ENCODE measurements at places on chromosomes 13 and 19.

DNA sequence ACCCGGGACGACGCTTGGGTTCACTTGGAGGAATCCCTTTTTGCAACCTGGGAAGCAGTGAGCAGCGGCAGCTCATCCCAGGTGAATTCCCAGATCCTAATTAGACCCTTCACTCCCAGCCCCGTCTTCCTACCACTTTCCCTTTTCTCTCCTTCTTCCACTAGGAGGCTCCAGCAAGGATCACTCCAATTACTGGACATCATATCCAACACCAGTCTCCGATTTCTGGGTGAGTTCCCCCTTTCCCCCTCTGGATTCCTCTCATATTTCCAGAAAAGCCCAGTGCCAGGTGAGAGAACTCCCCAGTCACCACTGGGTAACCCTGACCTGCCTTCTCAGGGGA is 17.1 kb upstream of the ZSCAN4 start:
- no peak for DNase-seq

DNA sequence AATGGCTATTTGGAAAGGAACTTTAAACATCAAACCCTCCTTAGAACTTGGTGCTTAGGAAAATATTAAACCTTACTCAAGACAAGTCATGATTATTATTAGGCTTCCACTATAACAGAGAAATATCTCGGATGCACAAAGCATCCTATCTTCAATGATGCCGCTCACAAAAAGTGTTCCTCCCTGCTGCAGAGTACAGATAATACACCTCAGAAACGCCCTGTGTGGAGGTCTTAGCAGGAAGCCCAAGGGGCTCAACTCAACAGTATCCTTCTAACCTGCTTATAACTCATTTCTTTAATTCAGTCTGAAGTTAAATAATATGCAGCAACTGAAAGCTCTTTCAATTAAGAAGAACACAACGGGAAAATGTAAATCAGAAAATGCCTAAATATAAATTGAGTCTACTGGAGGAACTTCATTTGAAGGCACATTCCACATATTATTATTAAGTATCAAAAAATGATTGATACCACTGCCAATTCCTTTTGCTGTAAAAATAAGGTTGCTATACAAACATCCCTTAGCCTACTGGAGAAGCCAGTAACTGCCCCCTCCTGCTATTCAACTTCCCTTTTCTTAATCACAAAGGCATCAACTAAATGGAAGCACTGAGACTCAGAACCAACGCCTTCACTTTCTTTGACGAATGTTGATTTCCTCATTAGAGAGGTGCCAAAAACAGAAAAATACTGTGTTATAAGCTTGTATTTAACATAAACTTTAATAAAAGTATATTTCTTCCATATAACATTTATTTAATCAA is 12.0 kb downstream of the ELF1 start:
- DNase-seq = no peak

DNA sequence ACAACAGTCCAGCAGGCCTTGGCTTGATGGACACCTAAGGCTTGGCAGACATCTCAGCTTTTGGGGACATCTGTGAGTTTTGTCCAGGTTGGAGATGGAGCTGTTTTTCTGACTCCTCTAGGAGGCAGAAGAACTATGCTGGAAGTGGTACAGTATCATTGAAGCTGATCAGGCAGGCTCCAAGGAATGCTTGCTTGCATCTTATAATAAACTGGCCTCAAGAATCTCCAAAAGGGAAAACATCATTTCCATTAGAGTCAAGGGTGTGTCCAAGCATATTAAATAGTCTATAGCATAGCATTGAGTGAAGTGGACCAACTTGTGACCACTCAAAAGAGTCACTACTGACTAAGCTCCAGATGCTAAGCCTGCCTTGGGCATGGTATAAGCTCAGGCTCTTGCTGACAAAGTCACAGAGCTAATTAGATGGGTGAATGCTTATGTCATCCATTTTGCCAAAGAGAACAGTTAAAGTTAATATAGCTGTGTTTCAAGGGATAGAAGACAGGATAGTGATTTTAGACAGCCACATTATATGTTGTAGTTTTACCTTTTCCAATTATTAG is 216.0 kb downstream of the DNAJC15 start:
- DNase-seq = no peak

GRCh38 chr13:19172647-19173030 is 9.0 kb downstream of the TUBA3C start:
- DNase-seq = no peak

GRCh38 chr19:38089440-38089839 is 134.6 kb downstream of the DPF1 start:
- DNase-seq = no peak

- DNase-seq = no peak
Observed at GRCh38 chr13:72204291-72204690, 337.3 kb upstream of the DACH1 start.

DNA sequence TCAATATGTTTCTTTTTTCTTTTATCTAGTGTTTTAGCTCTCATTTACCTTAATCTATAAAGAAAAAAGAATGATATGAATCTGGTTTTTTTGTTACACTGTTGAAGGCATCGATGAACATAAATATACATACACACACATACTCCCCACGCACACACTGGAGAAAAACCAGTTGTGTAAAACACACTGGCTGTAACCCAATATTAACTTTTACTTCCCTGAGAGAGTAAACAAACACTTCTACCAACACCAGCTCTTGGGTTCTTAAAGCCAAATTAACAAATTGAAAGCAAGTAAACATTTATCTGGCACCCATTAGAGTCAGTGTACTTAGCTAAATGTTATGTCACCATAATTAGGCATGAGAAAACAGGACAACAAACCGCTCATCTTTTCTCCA is 145.7 kb downstream of the ABCC4 start:
- DNase-seq = no peak

GRCh38 chr13:107977071-107977574 is 238.2 kb downstream of the LIG4 start:
- no peak for DNase-seq

GRCh38 chr19:1040476-1041271 is 767 bp downstream of the ABCA7 start:
- DNase-seq = peak; percentile 78

DNA sequence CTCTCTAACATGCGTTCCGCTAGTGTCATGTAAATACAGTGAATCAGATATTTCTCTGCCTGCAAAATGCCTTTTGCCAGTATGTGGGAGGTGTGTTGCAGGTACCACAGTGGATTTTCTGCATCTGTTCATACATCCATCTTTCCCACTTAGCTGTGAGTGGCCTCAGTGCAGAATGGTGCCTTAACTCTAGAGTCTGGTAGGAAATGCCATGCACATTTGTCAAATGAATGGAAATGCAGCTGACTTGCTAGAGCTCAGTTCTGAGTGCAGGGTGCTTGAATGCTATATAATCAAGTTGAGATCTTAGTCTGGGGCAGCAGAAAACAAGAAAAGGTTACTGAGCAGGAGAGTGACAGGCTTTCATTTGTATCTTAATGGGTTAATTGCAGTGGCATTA is 68.2 kb downstream of the LRCH1 start:
- no peak for DNase-seq

DNA sequence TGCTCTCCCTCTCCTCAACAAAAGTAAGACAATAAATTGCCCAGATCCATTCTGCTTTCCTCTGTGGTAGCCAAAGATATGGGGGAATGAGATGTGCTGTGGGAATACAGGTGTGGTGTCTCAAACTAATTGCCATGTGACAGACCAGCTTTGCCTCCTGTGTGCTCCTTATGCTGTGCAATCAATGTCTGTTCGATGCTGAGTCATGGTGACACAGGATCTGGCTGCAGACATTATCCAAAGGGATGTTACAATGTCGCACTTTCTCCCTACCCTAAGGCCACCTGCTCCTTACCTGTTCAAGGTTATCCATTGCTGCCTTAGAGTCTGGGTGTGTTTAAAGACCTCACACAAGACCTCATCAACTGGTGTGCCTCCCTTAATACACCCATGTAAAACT is 32.5 kb downstream of the FGF14 start:
- DNase-seq = no peak

DNA sequence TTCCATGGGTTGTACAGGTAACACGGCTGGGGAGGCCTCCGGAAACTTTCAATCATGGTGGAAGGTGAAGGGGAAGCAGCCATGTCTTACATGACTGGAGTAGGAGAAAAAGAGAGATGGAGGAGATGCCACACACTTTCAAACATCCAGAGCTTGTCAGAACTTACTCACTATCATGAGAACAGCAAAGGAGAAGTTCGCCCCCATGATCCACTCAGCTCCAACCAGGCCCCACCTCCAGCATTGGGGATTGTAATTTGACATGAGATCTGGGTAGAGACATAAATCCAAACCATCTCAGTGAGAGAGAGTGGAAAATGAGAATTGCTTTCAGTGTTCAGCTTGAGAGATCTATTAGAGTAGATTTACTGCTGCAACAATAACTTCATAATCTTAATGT is 210.9 kb downstream of the NDFIP2 start:
- DNase-seq = no peak

- no peak for DNase-seq
Observed at GRCh38 chr13:113785051-113786010, 26.3 kb downstream of the TMEM255B start.

- DNase-seq = no peak
Observed at GRCh38 chr19:18131841-18132596, 20.9 kb upstream of the PIK3R2 start.

DNA sequence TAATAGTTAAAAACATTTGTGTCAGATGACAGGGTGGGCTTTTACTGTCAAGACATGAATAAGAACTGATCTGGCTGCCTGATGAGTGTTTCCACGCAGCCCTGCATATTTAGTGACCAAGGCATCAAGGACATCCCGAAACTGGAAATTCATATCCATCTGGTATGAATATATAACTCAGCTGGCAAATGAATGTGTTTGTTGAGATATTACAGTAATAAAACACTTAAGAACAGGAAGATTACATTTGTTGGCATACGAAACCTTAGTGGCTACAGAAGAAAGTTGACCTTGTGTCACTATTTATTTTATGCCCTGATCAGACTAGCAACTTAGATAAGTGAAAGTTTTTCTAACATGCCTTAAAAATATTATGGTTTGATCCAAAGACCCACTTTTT is 32.8 kb downstream of the RAP2A start:
- no peak for DNase-seq

- no peak for DNase-seq
Observed at GRCh38 chr13:30119476-30119875, 187.9 kb downstream of the KATNAL1 start.

- no peak for DNase-seq
Observed at GRCh38 chr13:91565296-91565695, 166.9 kb downstream of the GPC5 start.

DNA sequence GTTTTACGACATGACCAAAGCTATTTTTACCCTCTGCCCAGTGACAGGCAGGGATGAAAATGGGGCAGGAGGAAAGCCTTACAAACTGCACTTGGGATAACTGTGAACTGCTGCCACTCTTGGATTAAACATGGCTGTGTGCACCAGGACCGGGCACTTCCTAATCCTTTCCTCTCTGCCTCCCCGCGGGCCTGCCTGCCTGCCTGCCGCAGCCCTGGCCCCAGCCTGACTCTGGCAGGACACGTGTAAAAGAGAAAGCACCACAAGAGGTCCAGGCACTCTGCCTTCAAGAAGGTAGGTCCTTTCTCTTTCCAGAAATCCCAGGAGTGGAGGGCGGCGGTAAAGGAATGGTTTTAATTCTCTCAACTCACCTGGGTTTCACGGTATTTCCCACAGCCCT is 4.8 kb downstream of the TSHZ3 start:
- no peak for DNase-seq

DNA sequence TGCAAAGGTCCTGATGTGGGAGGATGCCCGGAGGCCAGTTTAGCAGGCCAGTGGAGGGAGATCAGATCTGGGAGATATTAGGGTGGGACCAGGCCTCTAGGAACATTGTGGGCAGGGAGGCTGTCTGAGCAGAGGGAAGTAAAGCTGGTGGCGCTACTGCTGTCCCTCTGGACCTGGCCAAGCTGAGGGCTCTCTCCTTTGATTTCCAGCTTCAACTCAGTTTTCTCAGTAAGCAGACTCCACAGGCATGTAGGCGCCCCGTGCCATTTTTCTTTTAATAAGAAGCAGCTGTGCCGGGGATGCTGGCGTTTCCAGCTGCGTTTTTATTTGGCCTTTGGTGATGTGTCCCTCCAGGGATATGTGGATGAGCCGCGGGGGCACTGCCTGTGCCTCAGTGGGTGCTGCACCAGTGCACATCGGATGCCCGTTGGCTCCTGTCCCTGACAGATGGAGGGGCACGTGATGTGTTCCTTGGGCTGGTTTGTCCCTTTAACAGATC is 6.7 kb downstream of the DNM2 start:
- no peak for DNase-seq

- DNase-seq = no peak
Observed at GRCh38 chr19:50550594-50550966, 17.7 kb downstream of the LRRC4B start.

GRCh38 chr13:74190999-74191398 is 56.8 kb upstream of the KLF12 start:
- no peak for DNase-seq

DNA sequence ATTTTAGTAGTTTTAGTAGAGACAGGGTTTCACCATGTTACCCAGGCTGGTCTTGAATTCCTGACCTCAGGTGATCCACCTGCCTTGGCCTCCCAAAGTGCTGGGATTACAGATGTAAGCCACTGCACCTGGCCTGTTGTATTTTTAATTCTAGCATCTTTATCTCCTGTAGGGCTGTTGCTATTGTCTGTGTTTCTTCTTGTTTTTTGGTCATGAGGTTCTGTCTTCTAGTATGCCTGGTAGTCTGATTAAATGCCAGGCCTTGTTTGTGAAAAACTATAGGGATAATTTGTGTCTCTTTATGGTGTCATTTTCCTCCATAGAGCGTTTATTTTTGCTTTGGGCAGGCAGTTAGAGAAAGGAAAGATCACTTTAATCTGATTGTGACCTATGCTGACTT is 3.1 kb downstream of the ARHGEF18 start:
- DNase-seq = no peak

DNA sequence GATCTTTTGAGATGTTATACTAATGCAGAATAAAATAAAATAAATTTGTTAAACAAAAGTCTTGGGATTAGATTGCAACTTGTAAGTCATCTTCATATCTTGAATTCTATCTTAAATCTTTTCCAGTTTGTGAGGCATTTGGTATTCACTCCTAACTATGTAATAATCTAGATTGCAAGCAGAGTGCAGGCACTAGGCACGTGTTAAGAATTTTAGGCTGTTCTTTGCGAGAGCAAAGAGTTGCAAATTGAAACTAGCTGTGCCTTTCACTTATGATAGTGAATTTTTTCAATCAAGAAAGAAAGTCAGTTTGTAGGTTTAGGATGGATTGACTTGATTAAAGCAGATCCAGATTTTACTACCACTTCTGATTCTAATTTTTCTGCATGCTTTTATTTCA is 264.1 kb upstream of the SPRY2 start:
- no peak for DNase-seq

DNA sequence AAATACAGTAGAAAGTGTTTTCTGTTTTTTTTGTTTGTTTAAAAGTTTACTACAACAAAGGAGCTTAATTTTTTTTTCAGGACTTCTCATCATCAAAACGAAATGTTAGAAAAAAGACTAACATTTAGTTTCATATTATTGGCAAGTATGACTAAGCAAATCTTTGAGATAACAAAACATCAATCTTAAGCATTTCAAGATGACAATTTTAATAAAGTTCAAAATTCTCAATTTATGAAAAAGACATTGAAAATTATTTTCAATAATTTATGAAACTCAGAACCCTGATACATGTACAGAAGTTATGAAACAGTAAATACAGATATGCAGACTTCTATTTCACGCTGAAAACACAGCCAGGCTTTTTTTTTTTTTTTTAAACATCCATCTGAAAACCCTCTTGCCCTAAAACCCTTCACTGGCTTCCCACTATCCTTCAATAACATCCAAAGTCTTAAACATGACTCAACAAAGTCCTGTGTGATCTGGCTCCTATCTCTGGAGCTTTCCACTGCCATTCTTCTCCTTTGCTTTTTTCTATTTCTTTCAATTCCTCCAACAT is 3.9 kb downstream of the RBM26 start:
- no peak for DNase-seq

- DNase-seq = peak; percentile 20
Observed at GRCh38 chr13:46124531-46124966, 19.7 kb upstream of the CPB2 start.
